ENCODE measurements at places on chromosomes 6 and 20.

- DNase-seq, result no peak
Measured at GRCh38 chr6:129416337-129416990, 293.5 kb downstream of the ARHGAP18 start.

GRCh38 chr6:122758927-122759334 lies 20.6 kb upstream of the FABP7 start:
- no peak for DNase-seq

DNA sequence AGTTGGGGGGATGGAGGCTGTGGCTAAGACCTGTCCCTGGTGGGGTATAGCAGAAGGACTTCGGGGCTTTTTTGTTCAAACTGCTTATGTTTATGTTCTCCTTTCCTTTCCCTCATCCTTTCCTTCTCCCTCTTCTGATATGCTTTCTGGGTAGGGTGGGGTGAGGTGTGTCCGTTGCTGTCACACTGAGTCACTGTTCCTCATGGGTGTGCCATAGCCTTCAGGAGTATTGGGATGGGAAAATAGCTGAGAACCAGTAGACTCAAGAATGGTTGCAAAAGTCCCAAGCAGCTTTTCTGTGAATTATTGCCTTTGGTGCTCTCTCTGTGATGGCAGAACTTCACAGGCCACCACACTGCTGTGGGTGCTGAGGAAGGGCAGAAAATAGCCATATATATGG lies 39.6 kb downstream of the TPD52L1 start:
- DNase-seq, result no peak

GRCh38 chr6:163904186-163904585 lies 489.7 kb downstream of the QKI start:
- DNase-seq, result no peak

Measured in cortex of kidney (tissue), 1 donor.